ENCODE measurements at places on chromosomes 5 and 9. TPM values are rescaled to one million over a fixed set of nuclear protein-coding genes. Genes with fewer than 3 reads are reported as not detected.

CAMK4 gene
- polyA plus RNA-seq, result 3.2 TPM

NUTM2F gene
- polyA plus RNA-seq, result not detected

FREM1 gene
- not detected for polyA plus RNA-seq

NXNL2 gene
- polyA plus RNA-seq, result 0.92 TPM

NR6A1 gene
- polyA plus RNA-seq, result 0.12 TPM

SPINK4 gene
- polyA plus RNA-seq, result not detected

ARL14EPL gene
- 0.05 TPM for polyA plus RNA-seq

All from AG04450 (cell line).